Stimulated activated CD8-positive, alpha-beta memory T cell treated with anti-CD3 and anti-CD28 coated beads, Interleukin-4, amount 100 ng/mL, for 1 hour (primary cell): ENCODE measurements at places on chromosomes 1 and 21.

GRCh38 chr1:201890806-201891450 is 2.2 kb downstream of the SHISA4 start:
- DNase-seq: no peak

- no peak for DNase-seq
Measured at GRCh38 chr1:25080294-25081209, 150.5 kb upstream of the RUNX3 start.

DNA sequence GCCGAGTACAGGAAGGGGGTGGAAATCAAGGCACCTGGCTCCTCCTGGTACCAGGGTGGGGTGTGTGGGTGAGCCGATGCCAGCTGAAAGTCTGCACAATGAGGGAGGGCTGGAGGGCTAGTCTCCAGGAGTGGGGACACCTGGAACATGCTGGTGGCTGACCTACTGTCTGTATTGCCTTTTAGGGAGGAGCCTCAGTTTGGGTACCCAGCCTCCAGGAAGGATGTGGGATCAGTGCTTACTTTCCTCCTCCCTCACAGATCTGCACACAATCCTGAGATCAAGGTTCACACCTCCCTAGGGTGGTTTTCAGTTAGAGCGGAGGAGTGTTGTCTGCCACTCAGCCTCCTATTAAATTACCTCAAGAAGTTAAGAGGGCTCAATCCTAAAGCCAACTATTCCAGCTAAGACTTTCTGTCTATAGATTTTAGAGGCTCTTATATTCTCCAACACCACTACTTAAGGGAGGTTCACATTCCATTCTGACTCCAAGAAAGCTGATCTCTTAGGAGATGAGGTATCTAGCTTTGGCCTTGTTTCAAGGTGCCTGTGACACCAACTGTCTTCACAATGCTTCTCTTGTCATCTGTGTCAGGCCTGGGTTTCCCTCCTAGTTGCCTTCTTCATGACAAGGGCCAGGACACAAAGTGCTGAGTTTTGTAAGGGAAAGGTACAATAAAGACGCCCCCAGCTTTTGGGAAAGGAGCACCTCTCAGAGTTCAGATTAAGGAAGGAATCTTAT is 15.7 kb downstream of the SSR2 start:
- DNase-seq: no peak

GRCh38 chr1:31651089-31651420 is 6.4 kb upstream of the PEF1 start:
- DNase-seq: no peak

- DNase-seq: no peak
Measured at GRCh38 chr1:224616756-224617409, 766 bp downstream of the CNIH3 start.

- DNase-seq: no peak
Measured at GRCh38 chr1:71240656-71241055, 159.8 kb upstream of the ZRANB2 start.

- no peak for DNase-seq
Measured at GRCh38 chr1:159790237-159790917, 9.6 kb downstream of the DUSP23 start.

DNA sequence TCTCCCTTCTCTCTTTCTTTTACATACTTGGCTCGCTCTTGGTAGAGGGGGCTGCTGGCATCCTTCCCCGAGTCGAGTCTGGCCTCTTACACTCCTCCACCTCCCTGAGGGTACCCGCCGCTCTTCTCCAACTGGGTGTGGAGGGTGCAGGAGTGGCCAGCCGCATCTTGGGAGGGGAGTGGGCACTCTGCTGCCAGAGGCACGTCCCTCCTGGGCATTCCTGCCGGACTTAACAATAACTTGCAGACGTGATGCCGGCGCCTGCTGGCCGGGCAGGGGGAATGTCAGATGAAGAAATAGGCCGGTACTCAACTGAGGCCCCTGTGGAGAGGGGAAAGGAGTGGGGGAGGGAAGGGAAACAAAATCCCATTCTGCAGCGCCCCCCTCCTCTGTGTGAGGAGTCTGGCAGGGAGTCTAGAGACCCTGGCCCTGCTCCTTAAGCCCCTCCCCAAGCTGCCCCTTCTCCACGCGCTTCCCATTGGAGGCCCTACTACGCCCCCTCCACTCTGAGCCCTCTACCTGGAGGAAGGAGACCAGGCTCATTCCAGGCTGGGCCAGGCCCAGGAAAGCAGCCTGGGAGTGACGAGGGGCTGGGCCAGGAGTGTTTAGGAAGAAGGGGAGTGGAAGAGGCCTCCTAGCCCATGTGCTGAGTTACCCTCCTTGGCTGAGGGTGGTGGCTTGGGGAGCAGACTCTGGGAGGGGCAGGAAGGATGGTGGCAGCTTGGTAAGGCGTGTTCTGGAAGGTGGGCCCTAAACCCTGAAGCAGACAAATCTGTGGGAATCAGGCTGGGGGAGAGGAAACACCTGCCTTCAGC is 1.8 kb downstream of the ATP2B4 start:
- no peak for DNase-seq

DNA sequence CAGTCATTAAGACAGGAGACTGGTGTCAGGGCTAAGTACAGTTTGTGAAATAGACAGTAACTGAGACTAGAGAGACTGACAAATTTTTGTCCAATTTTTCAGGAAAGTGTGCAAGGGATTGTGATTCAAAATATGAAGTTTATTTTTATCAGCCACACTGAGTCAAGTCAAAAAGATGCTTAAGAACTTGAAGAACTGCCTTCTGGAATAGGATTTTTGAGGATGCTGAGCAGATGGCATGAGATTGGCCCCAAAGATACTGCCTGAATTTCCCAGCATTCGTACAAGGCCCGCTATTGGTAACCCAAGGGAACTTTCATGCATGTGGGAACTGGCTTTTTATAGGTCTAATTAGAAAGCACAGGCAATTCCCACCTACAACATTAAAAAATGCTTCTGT is 610.0 kb downstream of the LMO4 start:
- DNase-seq: no peak

GRCh38 chr1:239676522-239677273 is 290.3 kb downstream of the CHRM3 start:
- no peak for DNase-seq

GRCh38 chr1:159663552-159663951 is 50.8 kb downstream of the CRP start:
- DNase-seq: no peak

- no peak for DNase-seq
Measured at GRCh38 chr1:16092097-16092922, 18.9 kb upstream of the FAM131C start.

DNA sequence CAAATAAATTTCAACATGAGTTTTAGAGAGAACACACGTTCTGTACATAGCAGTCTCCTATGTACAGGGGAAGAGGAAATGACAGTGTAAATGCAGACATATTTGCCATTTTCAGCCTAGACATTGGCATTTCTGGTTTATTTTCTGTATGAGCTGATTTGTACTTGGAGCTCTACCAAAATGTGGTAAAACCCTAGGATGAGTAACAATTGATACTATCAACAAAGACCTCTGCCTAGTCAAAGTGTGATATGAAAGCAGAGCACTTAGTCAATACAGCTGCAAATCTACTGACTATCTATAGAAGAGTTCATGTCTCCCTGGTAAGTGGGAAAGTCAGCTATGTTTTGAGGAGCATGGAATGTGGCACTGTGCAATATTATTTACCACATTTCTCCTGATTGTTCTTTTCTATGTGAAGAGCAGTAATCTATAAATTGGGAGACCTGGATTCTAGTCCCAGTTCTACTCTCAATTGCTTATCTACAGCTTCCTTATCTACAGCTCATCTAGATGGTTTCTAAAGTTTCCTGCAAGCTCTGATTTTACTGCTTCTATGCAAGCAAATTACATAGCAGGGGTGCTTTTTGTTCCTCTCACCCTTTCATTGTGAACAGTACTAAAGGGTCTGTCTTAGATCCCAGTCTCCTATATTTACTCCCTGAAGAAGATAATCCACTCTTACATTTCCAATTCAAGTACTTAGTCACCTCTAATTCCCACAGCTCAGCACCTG is 334.2 kb downstream of the NTNG1 start:
- DNase-seq: no peak

- no peak for DNase-seq
Measured at GRCh38 chr1:39044762-39045161, 18.6 kb downstream of the NDUFS5 start.
